ENCODE measurements at places on chromosomes 7 and 10.

DNA sequence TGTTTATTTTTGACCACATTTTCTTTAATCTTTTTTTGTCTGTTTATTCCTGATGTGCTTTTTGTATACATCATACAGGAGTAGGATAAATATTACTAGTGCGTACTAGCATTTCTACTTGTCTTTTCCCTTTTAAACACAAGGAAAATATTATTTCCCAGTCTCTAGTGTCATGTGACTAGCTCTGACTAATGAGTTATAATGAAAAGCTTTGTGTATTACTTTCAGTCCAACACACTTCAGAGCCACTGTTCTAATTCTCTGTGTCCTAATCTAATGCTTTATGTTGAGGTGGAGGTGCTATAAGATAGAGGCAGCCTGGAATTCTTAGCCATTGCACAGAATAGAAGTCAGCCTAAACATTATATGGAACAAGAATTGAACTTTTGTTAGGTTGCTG, 65.0 kb upstream of the RAB18 start:
- no peak for DNase-seq

DNA sequence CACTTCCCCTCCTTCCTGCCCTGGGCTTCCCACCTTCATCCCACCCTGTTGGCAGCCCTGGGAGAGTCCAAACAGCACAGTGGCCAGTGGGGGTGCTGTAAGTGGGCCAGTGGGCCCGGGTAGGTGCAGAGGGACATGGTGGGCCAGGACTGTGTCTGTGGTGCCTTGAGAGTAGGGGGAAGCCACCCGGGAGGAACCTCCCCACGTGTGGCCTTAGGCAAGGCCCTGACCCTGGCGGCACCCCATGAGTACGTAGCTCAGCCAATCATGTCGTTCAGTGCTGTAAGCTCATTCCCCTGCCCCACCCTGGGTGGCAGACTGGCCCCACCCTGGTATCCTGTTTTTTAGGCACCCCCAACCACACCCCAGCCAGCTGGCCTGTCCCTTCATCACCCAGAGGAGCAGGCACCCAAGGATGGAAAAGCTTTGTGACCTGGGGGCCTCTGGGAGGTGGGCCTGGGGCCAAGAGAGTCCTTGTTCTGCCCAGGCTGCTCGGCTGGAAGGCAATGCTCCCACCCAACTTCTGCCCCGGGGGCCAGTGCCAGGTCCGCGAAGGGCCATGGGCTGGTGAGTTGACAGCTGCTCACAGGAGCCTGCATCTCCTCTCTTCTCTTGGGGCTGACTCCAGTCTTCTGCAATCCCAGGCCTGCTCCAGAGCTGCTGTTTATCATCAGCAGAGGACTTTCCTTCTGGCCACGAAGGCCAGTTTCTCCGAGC, 41.6 kb downstream of the TSPAN15 start:
- DNase-seq = no peak

DNA sequence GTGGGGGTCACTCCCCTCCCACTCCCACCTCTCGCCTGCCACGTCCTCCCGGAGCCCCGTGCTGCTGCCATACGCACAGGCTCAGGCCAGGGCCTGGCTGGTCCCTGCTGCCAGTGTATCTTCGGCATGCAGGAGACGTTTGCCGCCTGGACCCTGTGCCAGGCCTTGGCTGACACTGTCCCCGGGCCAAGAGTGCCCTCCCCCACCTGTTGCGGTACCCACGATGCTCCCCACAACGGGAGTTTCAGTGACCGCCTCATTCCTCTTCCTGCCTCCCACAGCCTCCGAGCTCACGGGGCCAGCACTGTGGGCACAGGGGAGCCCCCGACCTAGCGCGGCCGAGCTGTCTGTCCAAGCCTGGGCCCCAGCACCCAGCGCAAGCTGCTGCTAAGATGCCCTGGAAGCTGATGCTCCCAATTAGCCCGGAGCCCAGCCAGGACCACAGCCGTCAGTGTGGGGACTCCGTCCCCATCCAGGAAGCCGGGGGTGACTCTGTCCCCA, 7.4 kb downstream of the TTYH3 start:
- DNase-seq = no peak

DNA sequence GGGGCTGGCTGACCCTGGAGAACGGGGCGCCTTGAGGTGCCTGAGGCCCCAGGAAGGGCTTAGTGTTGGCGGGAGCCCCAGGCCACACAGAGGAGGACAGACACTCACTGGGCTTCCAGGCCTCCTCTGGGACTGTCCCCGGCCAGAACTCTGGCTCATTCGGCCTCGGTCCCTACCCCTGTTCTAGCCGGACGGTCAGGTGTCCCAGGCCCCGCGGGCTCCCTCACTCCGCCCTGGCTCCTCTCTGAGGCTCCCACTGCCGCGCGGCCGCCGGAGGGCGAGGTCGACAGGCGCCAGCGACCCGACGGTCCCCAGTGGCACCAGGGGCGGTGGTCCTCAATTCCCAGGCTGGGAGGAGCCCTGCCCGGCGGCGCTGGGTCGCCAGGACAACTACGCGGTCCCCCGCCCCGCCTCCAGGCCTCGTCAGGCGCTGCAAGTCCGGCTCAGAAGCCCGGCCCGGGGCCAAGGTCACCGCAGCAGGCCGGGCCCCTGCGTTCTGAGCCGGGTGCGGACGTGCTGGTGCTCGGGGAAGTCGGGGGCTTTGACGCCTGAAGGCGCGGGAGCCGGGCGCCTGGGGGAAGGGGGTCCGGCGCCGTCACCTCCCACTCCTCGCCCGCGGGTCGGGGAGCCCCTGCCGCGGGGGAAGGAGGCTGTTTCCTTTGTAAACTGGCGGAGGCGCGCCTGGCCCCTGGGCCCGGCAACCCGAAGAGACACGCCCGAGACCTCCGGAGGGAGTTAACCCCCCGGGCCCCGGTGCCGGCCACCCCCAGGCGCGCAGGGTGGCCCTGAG, 1.1 kb upstream of the PWWP2B start:
- no peak for DNase-seq

GRCh38 chr10:110827875-110828274, 43.9 kb upstream of the PDCD4 start:
- DNase-seq = no peak

DNA sequence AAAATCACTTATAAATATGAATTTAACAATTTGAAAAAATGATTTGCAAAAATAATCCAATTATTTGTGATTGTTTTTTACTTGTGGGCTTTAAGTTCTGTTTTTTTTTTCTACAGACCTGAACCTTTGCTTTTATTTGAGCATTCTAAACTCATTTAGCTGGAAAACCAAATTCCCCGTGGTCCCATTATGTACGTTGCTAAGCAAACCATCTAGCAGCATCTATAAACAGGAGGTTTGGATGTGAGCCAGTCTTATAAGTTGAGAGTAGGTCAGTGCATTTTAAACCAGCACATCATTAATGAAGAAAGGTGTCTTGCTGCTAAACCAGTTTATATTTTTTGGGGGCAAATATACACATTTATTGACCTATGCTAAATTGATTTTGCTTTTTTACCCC, 77.3 kb downstream of the LRRN3 start:
- peak; percentile 10 for DNase-seq

GRCh38 chr7:36440880-36441279, 51.2 kb downstream of the ANLN start:
- DNase-seq = peak; percentile 37

- DNase-seq = no peak
Observed at GRCh38 chr7:77528368-77528767, 8.7 kb upstream of the PTPN12 start.

GRCh38 chr10:124629415-124629814, 114.8 kb downstream of the FAM53B start:
- DNase-seq = no peak
